NCI-H2227 treated with DMSO at 0.1 percent for 48 hours (cell line): ENCODE measurements at places on chromosomes 12 and 14.

DNA sequence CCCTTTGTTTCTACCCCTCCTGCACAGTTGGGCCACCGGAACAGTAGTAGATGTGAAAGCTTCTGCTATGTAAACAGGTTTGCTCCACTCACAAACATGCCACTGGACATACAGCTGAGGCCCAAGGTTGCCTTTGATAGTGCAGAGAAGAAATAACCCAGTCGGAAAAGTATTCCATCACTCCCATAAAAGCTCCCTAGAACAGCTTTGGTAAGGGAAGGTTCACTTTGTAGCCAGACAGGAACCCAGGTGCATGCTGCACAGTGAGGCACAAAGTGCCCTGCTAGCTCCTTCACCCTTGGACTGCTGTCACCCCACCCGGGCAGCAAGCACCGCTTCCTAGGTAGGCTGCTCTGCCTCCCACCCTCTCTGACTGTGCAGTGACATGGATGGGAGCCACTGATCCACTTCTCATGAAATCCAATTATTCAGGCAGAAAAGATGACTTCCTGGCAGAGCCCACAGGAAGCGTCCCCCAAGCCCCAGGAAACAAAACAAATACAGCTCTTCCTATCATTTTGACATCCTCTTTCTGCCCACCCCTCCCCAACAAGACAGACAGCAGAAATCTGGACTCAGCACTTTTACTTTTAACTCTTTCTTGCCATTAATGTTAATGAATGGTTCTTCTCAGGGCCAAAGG lies 100.2 kb downstream of the SRGAP1 start:
- DNase-seq, result no peak

- no peak for DNase-seq
Observed at GRCh38 chr14:72850360-72850759, 43.5 kb downstream of the DPF3 start.

DNA sequence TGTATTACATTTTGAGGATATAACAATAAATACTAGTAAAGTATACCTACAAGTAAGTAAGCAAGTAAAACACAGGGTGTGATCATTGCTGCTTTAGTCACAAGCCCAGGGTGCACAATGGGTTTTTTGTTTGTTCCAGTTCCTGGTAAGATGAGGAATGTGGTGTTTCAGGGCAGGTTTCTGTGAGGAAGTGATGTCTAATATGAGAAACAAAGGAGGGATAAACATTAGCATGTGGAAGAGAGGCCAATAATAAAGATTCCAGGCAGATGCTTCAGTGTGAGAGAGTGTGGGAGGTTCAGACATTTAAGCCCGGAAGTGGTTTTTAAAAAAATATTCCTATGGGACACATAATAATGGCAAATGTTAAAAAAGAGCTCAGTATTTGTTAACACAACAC lies 808.1 kb upstream of the USP15 start:
- no peak for DNase-seq

GRCh38 chr12:120012067-120012621 lies 23.1 kb downstream of the BICDL1 start:
- DNase-seq, result peak; percentile 29

- no peak for DNase-seq
Observed at GRCh38 chr14:25485381-25485780, 435.4 kb upstream of the STXBP6 start.

- DNase-seq, result no peak
Observed at GRCh38 chr14:74218462-74218861, 20.8 kb upstream of the VSX2 start.

- DNase-seq, result no peak
Observed at GRCh38 chr14:101557811-101558738, 3.2 kb upstream of the DIO3 start.

GRCh38 chr14:77355811-77356210 lies 21.1 kb downstream of the TMED8 start:
- DNase-seq, result no peak

DNA sequence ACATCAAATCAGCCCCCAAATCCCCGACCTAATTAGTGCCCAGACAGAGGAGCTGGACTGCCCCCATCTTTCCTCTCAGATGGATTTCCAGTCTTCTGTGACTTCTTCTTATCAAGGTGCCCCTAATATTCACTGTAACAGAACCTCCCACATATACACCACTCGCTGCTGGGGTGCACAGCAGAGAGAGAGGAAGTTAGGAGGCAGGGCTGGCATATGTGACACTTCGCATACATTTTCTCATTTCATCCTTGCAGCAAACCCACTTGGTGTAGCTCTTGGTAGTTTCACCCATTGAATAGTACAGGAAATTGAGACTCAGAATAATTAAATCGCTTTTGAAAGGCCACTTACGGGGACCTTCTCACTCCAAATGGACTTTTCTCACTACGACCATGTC lies 56.5 kb upstream of the CCND2 start:
- DNase-seq, result no peak

- no peak for DNase-seq
Observed at GRCh38 chr12:90515199-90516175, 439.5 kb downstream of the CCER1 start.

GRCh38 chr12:64273527-64274403 lies 51.7 kb upstream of the KICS2 start:
- DNase-seq, result no peak

DNA sequence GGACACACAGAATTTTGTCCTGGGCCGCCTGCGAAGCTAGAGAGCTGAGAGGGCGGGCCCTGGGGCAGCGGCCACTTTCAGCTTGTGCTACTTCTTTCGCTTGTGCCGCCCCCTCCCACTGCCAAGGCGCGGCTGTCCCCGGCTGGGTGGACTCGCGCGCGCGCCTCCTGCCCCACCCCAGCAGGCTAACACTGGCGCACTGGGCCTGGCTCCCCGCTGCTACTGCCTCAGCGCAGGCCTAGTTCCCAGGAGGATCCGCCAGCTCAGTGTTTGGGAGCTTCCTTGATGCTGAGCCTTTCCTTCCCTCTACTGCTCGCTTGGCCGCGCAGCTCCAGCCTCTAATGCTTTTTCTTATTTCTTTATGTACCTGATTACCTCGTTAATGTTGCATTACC lies 27.4 kb upstream of the METAP2 start:
- no peak for DNase-seq

DNA sequence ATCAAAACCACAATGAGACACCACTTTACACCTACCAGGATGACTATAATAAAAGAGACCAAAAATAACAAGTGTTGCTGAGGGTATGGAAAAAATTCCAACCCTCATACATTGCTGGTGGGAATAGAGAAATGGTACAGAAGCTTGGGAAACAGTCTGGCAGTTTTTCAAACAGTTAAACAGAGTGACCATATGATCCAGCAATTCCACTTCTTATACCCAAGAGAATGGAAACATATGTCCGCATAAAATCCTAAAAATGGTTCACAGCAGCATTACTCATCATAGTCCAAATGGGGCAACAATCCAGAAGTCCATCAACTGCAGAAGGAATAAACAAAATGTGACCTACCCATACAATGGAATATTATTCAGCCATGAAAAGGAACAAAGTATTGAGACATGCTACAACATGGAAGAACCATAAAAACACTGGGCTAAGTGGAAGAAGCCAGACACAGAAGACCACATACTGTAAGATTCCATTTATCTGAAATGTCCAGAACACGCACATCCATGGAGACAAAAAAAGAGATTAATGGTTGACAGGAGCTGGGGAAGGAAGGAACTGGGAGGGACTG lies 44.5 kb downstream of the CHGA start:
- no peak for DNase-seq

GRCh38 chr12:57208631-57209282 lies 7.8 kb upstream of the NXPH4 start:
- no peak for DNase-seq

DNA sequence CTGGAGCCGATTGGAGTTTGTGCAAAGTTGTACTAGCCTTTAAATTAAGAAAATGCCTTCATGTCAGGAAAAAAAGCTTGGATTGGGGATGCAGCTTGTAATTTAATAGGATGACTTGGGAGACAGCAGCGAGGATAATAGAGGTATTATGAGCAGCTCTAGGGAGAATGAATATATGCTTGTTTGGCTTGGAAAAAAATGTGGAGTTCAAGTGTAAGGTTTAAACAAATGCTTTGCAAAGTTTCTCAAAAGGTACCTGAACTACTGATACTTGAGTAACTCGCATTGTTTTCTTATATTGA lies 65.3 kb upstream of the RASSF3 start:
- DNase-seq, result no peak

DNA sequence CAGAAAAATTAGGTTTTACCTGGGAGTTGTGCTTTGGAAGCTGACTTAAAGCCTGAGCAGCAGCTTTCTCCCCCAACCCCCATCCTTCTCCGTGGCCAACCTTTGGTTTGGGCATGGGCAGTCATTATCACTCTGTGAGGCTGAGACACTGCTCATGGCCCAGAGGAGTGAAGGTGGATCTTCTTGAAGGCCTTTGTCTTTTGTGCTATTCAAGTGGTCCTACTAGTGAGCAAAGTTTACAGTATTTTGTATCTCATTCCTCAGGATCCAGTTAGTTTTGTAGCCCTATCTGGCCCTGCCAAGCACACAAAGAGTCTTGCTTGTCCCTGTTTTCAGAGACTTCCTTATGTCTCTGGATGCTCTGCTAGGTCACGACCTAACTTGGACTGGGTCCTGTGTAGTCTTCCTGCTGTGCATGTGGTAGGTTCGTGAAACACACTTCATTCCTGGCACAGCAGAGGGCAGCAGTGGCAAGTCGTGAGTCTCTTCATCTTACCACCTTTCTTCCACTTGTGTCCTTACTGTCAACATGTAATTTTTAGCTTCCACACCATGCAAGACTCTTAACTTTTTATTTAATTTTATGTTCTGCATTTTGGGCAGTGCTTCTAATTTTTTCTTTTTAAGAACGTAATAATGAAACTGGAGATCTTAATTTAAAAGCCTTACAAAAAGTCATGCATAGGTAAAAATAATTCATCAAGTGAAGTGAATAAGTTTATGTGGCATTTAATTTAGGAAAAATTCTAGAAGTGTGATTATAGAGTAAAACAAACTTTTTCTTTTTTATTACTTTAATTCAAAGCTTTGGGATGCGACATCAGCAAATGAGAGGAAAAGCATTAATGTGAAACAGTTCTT lies 53.7 kb downstream of the APAF1 start:
- DNase-seq, result no peak

- no peak for DNase-seq
Observed at GRCh38 chr12:89059056-89059455, 293.2 kb downstream of the DUSP6 start.

- no peak for DNase-seq
Observed at GRCh38 chr12:130689408-130690405, 26.4 kb downstream of the RIMBP2 start.

DNA sequence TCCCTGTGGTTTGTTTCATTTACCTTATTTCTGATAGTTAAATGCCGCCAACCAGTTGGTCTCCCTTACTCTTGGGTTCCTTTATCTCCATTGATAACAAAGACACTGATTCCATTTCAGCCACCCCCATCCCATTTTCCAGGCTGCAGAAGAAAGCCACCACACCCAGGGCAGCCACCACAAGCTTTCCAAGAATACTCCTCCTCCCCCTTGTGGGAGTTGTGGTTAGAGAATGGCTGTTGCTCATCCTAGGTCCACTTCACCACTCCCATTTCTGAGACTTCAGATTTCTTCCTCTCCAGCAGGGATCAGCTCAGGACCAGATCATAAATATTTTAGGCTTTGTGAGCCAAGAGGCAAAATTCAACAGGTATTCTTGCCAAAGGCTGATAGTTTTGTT lies 73.9 kb downstream of the ANO4 start:
- no peak for DNase-seq

DNA sequence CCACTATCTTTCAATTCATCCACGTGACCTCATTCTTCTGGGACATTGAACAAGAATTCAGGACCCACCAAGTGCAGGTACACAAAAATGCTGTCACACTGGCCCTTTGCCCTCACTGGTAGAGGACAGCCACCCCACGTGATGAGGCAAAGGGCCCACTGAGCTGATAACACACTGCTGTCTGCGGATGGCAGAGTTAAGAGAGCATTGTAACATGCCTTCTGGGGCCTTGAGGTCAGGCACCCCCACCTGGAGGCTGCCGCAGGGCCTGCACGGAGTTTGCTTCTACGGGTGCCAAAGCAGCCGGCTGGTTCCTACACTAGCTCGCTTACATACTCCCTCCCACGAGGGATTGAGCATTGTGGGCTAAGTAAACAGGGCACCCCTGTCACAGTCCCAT lies 101.0 kb downstream of the LRIG3 start:
- no peak for DNase-seq

DNA sequence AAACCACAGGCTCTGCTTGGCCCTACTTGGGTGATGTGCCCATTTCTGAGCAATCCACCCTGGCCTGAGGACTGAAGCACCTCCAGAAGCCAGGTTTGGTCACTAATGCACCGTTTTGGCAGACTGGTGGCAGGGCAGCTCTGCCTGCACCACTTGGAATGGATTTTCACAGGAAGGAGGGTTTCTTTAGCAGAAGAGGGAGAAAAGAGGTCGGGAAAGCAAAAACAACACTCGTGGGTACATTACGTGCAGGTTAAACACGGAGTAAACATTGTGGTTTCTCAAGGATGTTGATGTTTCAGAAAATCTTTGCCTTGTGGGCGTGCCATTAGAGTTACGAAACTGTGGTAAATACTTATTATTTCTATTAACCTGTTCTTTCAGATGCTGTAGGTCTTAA lies 70.8 kb downstream of the KCNA5 start:
- no peak for DNase-seq

DNA sequence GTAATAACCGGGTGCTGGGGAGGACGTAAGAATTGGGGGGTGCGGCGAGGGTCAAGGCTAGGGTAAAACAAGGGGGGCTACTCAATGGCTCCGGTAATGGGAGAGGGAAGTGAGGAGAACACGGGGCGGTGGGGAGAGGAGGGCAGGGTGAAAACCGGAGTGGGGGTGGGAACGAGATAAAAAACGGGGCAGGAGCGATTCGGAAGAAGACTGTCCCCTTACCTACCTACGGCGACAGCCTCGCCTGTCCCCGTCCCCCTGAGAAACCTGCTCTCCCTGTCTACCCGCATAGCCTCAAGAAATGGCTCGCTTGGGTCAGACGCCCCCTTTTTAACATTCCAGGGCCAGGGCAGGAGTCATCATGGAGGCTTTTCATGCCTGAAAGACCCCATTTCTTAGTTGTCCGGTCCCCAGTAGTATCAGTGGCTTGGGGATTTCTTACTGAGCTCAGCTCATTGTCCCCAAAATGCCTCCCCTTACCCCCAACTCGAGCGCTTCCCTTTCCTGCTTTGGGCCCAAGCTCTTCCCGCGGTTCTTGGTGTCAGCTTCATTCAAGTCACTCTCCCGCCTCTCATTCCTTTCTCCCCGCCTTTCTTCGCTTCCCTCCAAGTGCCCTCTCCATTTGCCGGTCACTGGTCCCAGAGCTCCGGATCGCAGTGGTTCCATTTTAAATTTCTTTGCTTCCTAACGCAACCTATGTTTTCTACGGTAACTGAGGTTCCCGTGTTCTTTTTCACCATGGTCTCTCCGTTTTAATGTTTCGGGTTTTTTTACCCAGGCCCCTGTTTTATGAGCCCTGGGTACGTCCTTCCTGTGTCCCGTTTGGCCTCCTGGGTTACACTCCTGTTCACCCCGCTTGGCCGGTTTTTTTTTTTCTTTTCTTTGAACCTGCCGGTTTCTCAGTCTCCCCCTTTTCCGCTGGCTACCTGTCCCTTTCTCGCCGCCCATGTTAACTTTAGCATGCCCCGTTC lies 1.2 kb upstream of the WSB2 start:
- peak; percentile 64 for DNase-seq
